ENCODE measurements at places on chromosomes 1 and 21. TPM values are rescaled to one million over a fixed set of nuclear protein-coding genes. Genes with fewer than 3 reads are reported as not detected.

- peaks cover 13% of the 10 kb centered on the region for H3K4me1 ChIP-seq
- no peak overlapping the region for H3K4me3 ChIP-seq
- no peaks in the 10 kb centered on the region for H3K27me3 ChIP-seq
- no peaks in the 10 kb centered on the region for H3K36me3 ChIP-seq
Observed at GRCh38 chr1:146032631-146033219, 11.2 kb upstream of the HJV start.

- H3K4me1 ChIP-seq, result peaks cover 4% of the 10 kb centered on the region
- H3K4me3 ChIP-seq, result no peak overlapping the region
- H3K27me3 ChIP-seq, result no peaks in the 10 kb centered on the region
- H3K27ac ChIP-seq, result no peak overlapping the region
Observed at GRCh38 chr1:16605213-16605525, 8.2 kb downstream of the NBPF1 start.

DNA sequence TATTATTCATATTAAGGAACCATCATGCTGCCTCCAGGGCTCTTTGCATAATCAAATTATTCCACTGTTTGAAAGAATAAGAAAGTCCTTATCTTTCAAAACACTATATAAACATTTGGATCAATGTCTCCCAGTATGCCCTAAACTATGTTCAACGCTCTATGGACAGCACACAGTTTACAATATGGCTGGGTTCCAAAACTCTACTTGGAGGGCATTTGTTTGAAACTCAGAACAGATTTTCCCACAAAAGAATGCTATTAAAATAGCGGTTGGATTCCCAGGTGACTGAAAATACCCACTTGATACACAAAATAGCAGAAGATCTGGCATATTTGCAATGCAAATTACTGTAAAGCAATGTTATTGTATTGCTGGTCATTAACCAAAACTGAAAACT, 3.2 kb downstream of the HAO2 start:
- H3K27ac ChIP-seq, result no peak overlapping the region
- peaks cover 36% of the 10 kb centered on the region for H3K27me3 ChIP-seq
- DNase-seq, result no peak
- no peak overlapping the region for H3K4me3 ChIP-seq
- no peaks in the 10 kb centered on the region for H3K36me3 ChIP-seq

DNA sequence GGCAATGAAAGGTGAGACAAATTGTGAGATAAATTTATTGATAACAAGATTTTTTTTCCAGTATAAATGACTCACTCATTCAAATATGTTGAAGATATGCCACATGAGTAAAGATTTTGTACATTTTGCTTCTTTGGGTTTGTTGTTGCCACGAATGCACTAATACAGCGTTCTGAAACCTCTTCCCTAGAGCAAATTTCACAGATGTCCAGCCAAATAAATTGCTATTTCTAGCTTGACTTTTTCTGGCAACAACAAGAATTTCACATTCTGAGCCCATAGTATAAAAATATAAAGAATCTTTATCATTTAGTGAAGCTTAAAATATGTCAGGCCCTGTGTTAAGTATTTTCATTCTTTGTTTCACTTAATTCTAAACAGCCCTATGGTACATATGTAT, 114.5 kb upstream of the COL24A1 start:
- no peaks in the 10 kb centered on the region for H3K36me3 ChIP-seq
- H3K4me3 ChIP-seq, result no peak overlapping the region
- no peaks in the 10 kb centered on the region for H3K27me3 ChIP-seq
- H3K27ac ChIP-seq, result no peak overlapping the region

Gene ARHGEF19
- 6.5 TPM for total RNA-seq

- H3K36me3 ChIP-seq, result no peaks in the 10 kb centered on the region
- DNase-seq, result no peak
Observed at GRCh38 chr1:220825819-220826551, 39.3 kb downstream of the MTARC1 start.

DNA sequence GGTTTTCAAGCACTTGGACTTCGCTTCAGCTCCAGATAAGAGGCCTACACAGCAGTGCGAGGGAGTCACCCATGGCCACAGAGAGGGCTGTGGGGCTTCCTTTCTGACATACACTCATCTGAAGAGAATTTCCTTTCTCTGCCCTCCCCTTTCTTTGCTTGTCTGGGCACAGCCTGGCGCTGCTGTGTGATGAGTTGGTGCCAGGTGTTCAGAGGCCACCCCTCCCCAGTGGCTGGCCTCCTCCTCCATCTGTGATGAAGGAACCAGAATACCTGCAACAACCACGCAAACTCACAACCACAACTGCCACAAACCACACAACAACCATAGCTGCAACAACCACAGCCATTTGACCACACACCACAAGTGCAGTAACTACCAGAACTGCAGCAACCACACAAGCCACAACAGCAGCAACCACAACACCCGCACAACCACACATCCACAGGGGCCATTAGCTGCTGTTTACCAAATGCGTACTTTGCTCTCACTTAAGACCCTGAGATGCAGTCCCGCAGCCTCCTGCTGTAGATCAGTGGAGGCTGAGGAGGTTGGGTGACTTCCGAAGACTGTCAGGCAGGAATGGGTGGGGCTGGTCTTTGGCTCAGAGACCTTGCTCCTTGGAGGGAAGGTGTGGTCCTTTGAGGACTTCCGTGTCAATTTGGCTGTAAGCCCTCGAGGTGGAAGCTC, 71.1 kb downstream of the IER5 start:
- H3K27me3 ChIP-seq, result no peaks in the 10 kb centered on the region
- H3K36me3 ChIP-seq, result no peaks in the 10 kb centered on the region
- no peak overlapping the region for H3K4me3 ChIP-seq
- peak; percentile 58 for DNase-seq

DNA sequence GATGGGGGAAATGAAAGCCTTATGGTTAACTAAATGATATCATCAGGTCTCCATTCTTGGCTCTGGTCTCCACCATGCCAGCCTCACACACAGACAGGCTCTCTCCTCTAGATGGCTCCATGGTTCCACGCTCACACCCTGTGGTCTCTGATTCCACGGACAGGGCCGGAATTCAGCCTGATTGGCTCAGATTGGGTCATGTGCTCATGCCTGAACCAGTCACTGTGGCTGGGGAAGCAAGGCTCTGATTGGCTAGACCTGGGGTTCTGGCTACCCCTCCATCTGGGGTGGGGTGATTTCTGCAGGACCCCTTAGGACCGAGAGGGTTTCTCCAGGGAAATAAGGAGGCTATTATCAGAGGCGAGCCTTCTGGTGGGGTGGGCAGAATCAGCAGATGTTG, 277.0 kb downstream of the PTPRU start:
- H3K4me3 ChIP-seq, result no peak overlapping the region
- peak; percentile 82 for DNase-seq
- no peak overlapping the region for H3K27ac ChIP-seq
- H3K27me3 ChIP-seq, result no peaks in the 10 kb centered on the region

- peaks cover 13% of the 10 kb centered on the region for H3K4me1 ChIP-seq
- peaks cover 6% of the 10 kb centered on the region for H3K27me3 ChIP-seq
- DNase-seq, result no peak
- no peaks in the 10 kb centered on the region for H3K36me3 ChIP-seq
- no peak overlapping the region for H3K27ac ChIP-seq
Observed at GRCh38 chr1:41473738-41474362, 10.6 kb downstream of the EDN2 start.

DNA sequence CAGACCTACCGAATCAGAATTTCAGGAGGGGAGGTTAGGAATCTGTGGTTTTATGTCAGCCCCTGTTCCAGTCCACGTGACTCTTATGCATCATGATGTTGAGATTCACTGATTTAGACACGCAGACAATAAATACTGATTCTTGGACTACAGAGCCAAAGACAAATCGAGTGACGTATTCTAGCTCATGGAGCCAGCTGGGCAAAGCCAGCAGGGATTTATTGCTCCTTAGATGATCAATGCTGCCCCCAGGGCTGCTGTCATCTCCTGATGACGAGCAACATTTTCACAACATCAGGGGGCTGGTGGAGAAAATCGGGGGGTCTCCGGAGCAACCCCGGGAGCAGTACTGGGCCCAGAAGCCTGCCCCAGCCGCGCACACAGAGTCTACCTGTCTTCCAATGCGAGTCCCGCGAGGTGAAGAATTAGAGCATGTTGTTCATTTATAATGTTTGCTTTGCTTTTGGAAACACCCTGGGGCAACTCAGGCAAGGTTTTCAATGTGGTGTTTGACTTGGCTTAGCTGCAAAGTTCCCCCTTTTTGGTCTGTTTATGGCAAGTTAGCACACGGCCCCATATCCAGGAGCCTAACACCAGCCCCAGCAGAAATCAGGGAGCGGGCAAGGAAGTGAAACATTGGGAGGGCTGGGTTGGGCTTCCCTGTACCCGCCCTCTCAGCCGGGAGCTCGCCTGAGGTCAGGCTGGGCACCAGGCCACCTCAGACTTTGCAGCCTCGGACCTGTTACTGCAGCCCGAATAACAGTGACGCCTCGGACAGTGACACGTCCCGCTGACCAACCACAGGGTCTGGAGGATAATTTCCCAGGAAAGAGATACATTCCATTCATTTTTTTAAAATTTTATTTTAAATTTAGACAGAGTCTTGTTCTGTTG, 19.9 kb upstream of the CLDN14 start:
- peak overlapping the region; percentile 91 for H3K27ac ChIP-seq
- peak; percentile 93 for DNase-seq
- no peaks in the 10 kb centered on the region for H3K27me3 ChIP-seq

Gene VSIG8
- total RNA-seq, result not detected

DNA sequence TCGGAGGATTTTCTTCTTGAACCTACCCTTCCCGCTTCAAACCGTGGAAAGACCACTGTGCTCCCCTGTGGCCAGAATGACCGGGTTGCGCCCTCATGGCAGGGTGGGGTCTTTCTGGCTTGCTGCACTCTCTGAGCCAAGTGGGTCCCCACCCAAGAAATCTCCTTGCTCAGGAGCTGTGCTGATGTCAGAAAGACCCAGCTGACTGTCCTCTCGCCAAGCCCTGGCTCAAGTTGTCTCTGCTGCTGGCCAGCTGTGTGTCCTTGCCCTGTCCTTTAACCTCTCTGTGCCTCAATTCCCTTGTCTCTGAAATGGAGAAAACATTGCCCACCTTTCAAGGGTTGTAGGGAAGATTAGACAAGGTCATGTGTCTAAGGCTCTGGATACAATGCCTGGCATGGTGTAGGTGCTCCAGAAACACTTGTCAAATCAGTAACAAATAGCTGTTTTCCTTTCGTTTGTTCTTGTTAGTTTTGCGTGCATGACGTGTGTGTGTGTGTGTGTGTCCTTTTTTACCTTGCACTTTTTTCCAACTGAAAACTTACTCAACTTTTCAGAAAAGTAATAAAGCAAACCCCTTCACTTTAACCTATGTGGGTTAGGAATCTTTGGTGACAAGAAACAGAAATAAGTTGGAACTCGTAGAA, 41.1 kb upstream of the RPL11 start:
- peaks cover 7% of the 10 kb centered on the region for H3K4me1 ChIP-seq
- H3K27me3 ChIP-seq, result peaks cover 11% of the 10 kb centered on the region
- H3K27ac ChIP-seq, result no peak overlapping the region
- no peaks in the 10 kb centered on the region for H3K36me3 ChIP-seq
- no peak for DNase-seq

GRCh38 chr21:44054710-44055109, 42.6 kb downstream of the TRAPPC10 start:
- peaks cover 32% of the 10 kb centered on the region for H3K36me3 ChIP-seq
- DNase-seq, result peak; percentile 77
- no peak overlapping the region for H3K4me3 ChIP-seq
- H3K27ac ChIP-seq, result peak overlapping the region; percentile 68

GRCh38 chr1:227673441-227673840, 61.7 kb downstream of the JMJD4 start:
- no peaks in the 10 kb centered on the region for H3K27me3 ChIP-seq
- no peak overlapping the region for H3K4me3 ChIP-seq
- DNase-seq, result no peak
- no peaks in the 10 kb centered on the region for H3K36me3 ChIP-seq
- H3K27ac ChIP-seq, result no peak overlapping the region
- no peaks in the 10 kb centered on the region for H3K4me1 ChIP-seq

Gene SLC2A5
- total RNA-seq, result 22.4 TPM

Gene C4BPA
- total RNA-seq, result not detected

Gene BEND5
- 1.2 TPM for total RNA-seq

DNA sequence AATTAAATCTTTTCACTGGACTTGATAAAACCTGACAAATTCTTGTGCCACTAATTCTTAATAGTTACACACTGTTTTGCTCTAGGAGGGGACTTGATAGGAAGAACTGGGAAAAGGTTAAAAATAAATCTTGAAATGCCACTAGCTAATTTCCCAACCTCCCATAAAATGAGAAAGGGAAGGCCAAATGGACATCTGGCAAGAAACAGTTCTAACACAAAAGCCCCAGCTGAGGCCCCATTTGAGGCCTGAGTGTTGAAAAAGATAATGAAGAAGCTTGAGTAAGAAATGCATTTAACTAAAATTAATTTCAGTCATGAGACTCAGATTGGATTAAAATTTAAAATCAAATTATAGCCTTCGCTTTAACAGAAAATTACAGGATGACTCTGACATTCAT, 11.2 kb upstream of the RAP1GAP start:
- H3K36me3 ChIP-seq, result peaks cover 33% of the 10 kb centered on the region
- peak; percentile 34 for DNase-seq
- no peaks in the 10 kb centered on the region for H3K27me3 ChIP-seq

- H3K4me3 ChIP-seq, result no peak overlapping the region
- no peaks in the 10 kb centered on the region for H3K36me3 ChIP-seq
- no peak for DNase-seq
- H3K4me1 ChIP-seq, result peaks cover 47% of the 10 kb centered on the region
- H3K27me3 ChIP-seq, result no peaks in the 10 kb centered on the region
Observed at GRCh38 chr1:115139381-115139780, 50.1 kb upstream of the TSPAN2 start.

Gene GPR137B
- total RNA-seq, result 28.9 TPM

Gene CD2
- not detected for total RNA-seq

Gene LCE1E
- total RNA-seq, result not detected

DNA sequence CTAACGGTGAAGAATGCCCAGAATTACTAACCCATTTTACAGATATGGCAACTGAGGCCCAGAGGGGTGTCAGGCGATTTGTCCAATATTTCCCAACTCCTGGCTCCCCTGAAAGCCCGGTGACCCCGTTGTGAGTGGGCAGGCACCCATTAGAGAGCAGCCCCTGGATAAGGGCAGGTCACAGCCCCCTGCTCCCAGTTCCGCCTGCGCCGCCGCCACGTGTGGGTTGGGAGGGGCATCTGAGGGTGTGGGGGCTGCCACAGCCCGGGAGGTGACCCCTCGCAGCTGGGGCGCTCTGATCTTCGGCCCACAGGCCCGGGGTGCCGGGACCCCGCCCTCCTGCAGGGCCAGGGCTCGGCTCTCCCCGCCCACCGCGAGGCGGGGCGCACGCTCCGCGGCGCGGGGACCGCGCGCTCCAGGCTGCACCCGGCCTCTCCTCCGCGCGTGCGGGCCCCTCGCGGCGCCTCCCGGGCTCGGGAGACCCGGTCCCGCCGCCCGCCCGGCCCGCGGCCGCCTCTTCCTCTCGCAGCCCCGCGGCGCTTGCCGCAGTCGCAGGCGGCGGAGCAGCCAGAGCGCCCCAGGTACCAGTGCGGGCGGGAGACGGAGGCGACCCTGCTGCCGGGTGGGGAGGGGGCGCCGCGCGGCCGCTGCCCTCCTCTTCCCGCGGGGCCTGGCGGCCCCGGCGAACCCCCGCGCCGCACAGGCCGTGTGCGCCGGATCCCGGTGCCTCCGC, at the start of gene HTR6:
Gene HTR6 (plus strand): TSS at position 423 of the 733 bp plus-strand sequence. CDS start 879 bp downstream, outside the sequence.
- H3K27ac ChIP-seq, result no peak within 1 kb of the TSS
- H3K4me3 ChIP-seq, result peak within 1 kb of the TSS; percentile 29
- no peaks in the 10 kb centered on the region for H3K36me3 ChIP-seq
- DNase-seq, result peak; percentile 95
- peaks cover 65% of the 10 kb centered on the region for H3K27me3 ChIP-seq
- H3K4me1 ChIP-seq, result peaks cover 2% of the 10 kb centered on the region
